Activated CD4-positive, alpha-beta T cell treated with anti-CD3 and anti-CD28 coated beads, Interleukin-2, amount 10 ng/mL, durations not matched to agents 24 days and 14 days (primary cell): ENCODE measurements at places on chromosomes 4 and X.

- DNase-seq: no peak
Measured at GRCh38 chrX:23103546-23103945, 103.8 kb downstream of the DDX53 start.

- no peak for DNase-seq
Measured at GRCh38 chr4:88725143-88725542, 27.5 kb upstream of the NAP1L5 start.

DNA sequence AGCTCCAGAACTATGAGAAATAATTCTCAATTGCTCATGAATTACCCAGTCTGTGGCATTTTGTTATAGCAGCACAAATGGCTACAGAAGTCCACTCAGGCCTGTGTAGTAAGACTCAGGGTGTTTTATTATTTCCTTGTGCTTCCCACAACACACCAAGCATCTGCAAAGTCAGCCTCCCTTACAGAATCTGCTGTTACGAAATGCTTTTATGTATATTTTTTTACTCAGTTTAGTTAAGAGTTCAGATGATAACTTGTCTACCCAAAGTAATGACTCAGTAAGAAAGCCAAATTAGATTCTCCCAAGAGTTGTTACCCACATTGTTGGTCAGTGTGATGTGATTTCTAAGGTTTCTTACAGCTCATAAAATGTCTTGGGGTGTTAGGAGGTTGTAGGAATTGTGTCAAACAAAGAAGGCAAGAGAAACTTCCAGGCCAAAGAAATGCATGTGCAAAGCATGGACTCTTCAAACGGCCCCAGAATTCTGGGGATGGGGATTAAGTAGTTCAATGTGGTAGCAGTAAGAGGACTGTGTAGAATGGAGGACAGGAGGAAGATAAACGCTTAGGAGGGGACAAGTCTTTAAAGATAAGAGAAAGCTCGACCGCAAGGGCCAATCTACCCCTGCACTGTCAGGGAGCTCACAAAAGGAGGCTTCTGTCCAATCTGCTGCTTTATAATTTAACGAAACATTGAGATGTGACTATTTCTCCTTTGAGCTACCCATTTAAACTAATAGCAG, 35.4 kb upstream of the TMEM184C start:
- DNase-seq: no peak

GRCh38 chr4:169136330-169136729, 126.3 kb upstream of the CBR4 start:
- DNase-seq: no peak

- DNase-seq: no peak
Measured at GRCh38 chrX:82556588-82556987, 951.5 kb upstream of the POU3F4 start.

GRCh38 chrX:68355629-68355920, 77.7 kb downstream of the OPHN1 start:
- no peak for DNase-seq

DNA sequence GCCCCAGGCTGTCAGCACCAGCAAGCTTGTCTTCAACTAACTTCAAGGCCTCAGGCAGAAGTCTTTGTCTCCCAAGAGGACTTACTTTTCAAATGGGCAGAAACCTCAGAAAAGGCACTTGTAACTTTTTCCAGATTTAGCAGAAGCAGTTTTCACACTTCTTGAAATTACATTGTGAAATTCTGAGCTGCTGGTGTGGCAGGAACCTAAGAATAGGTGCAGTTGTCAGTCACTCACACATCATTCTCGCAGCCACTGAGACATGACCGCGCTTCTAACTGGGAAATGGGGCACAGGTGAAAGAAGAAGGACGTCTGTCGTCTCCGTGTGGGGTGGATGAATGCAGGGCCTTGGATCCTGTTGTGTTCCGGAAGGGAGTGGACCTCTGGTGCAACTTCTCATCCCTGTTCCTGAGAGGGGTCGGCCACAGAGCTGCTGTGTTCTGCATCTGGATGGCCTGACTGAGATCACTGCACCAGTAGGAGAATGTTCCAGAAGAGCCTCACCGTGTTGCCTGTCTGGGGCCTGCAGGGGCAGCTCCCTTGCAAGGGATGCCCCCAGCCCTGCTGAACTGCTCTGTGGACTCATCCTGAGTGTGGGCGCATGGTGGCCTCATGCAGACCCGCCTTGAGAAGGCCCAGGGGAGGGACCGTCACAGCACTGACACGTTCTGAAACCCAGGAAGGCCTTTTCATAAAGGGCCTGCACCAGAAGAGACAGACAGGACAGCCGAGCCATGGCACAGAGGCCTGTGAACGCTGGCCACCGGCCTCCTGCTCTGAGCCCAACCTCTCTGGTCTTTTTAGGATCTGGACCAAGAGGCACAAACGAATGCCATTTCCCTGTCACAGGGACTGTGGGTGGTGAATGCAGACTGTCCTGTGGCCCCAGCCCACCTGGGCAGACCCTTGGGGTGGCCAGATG, 18.7 kb downstream of the NAT8L start:
- no peak for DNase-seq

- no peak for DNase-seq
Measured at GRCh38 chr4:146343199-146343598, 128.9 kb downstream of the REELD1 start.

DNA sequence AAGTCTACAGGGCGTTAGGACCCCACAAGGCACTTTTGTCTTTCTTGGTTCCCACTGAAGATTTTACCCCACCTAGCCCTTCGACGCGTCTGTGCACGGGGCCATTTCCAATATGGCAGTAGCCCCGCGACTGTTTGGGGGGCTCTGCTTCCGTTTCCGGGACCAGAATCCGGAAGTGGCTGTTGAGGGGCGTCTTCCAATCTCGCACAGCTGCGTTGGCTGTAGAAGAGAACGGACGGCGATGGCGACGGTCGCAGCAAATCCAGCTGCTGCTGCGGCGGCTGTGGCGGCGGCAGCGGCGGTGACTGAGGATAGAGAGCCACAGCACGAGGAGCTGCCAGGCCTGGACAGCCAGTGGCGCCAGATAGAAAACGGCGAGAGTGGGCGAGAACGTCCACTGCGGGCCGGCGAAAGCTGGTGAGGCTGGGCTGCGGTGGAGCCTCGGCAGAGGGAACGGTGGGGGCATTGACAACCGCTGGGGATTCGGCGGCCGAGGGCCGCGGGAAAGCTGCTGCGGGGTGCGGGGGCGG, at the start of gene USP11:
Gene USP11, plus strand, starts transcription at position 207 of the 530 bp plus-strand sequence. Its CDS starts 35 bp downstream, at position 242.
- DNase-seq: peak; percentile 81

- DNase-seq: no peak
Measured at GRCh38 chrX:16653424-16653823, 3.5 kb downstream of the S100G start.

- DNase-seq: no peak
Measured at GRCh38 chrX:2888309-2888708, 40.8 kb downstream of the ARSD start.

DNA sequence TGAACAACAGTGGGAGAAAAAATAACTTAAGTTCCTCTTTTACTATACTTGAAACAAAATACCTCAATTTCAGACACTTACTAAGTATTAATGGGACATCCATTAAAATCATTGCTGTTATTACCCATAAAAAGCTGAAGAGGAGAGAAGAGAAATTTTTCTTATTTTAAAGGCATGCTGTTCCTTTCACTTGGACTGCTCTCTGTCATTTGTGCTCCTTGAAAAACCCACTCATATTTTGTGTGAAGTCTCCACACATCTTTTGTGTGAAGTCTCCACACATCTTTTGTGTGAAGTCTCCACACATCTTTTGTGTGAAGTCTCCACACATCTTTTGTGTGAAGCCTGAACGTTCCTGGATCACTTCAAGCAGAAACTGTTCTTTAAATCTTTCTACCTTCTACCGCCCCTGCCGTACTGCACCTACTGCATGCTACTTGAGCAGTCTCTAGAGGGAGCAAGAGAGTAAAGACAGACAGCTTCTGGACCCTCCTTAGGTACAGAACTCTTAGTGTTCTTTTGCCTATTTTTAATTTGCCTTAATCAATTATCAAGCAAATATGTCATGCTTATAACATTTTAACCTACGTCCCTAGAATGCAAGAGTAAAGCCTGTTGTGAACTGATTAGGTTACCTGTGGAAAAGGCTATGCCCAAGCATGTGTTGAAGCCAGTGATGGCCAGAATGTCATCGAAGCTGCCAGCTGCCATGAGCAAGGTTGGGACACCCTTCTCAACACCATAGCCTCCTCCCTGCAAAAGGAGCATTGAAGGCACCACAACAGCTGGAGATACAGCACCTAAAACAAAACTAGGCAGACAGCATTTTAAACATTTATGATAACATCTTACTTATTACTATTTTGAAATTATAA, 27.1 kb upstream of the SLC9B1 start:
- peak; percentile 79 for DNase-seq

GRCh38 chr4:80231180-80231579, 33.9 kb downstream of the PRDM8 start:
- no peak for DNase-seq

- no peak for DNase-seq
Measured at GRCh38 chrX:149114874-149115273, 390.2 kb downstream of the IDS start.

GRCh38 chr4:83252782-83253405, 31.7 kb downstream of the COQ2 start:
- peak; percentile 93 for DNase-seq

GRCh38 chrX:57044245-57044644, 48.9 kb upstream of the SPIN3 start:
- no peak for DNase-seq

- no peak for DNase-seq
Measured at GRCh38 chrX:10165580-10166247, 8.9 kb downstream of the CLCN4 start.

DNA sequence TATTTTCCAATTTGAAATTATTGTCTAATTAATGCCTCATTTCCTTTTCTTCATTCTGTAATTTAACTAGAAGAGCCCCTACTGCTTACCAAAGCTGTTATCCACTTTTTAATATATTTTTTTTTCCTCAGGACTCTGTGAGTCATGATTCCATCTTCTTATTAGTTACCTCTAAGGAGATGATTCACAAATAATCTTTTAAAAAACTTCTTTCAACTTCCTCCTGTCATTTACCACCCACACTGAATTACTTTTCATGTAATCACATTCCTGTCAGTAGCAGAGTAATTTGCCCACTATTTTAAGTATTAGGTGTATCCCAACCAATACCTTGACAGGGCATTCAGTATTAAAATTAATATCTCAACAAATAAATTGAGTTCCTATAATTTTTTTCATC, 470.9 kb upstream of the ADGRL3 start:
- DNase-seq: no peak
